ENCODE measurements at places on chromosomes 2 and 18.

DNA sequence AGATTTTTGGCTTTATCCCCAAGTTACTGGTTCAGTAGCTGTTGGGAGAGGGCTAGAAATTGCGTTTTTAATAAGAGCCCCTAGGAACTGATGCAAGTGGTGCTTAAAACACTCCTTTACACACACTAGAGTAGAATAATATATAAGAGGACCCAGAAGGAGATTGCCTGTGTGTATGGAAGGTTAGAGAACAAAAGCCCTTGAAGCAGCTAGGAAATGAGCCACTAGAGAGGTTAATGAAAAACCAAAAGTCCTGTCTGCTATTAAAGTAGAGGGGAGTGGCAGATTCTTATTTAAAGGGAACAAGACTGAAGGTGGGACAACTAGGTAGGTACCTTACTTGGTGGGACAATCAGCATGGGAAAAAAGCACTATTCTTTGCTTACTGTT is 14.4 kb upstream of the SLC39A10 start:
- no peak for DNase-seq

GRCh38 chr2:224208443-224208842 is 169.4 kb upstream of the SERPINE2 start:
- no peak for DNase-seq

DNA sequence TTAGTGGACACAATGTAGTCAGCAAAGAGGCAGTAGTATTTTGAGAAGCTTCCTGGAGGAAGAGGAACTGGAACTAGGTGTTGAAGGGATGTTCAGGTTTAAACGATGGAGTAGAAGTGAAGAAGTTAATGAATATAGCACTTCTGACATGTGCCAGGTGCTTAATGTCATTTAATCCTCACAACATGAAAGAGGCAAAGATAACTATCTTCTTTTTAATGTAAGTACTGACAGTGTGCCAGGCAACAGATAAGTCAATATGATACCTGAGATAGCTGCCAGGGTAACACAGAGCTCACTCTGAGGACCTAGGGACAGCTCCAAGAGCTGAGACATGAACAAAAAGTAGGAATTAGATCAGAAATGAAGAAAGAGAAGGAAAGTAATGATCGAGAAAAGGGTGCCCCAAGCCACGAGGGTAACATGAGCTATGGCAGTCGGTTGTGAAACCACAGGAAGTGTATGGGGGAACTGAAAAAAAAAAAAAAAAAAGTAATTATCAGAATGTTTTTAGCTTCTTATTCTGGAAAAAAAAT is 140.7 kb downstream of the RNF144A start:
- no peak for DNase-seq

- DNase-seq, result no peak
Measured at GRCh38 chr18:34085140-34085739, 139.5 kb downstream of the NOL4 start.

GRCh38 chr2:42216694-42217093 is 47.5 kb downstream of the EML4 start:
- DNase-seq, result peak; percentile 6

GRCh38 chr18:45326505-45326904 is 288.8 kb upstream of the SLC14A2 start:
- no peak for DNase-seq

DNA sequence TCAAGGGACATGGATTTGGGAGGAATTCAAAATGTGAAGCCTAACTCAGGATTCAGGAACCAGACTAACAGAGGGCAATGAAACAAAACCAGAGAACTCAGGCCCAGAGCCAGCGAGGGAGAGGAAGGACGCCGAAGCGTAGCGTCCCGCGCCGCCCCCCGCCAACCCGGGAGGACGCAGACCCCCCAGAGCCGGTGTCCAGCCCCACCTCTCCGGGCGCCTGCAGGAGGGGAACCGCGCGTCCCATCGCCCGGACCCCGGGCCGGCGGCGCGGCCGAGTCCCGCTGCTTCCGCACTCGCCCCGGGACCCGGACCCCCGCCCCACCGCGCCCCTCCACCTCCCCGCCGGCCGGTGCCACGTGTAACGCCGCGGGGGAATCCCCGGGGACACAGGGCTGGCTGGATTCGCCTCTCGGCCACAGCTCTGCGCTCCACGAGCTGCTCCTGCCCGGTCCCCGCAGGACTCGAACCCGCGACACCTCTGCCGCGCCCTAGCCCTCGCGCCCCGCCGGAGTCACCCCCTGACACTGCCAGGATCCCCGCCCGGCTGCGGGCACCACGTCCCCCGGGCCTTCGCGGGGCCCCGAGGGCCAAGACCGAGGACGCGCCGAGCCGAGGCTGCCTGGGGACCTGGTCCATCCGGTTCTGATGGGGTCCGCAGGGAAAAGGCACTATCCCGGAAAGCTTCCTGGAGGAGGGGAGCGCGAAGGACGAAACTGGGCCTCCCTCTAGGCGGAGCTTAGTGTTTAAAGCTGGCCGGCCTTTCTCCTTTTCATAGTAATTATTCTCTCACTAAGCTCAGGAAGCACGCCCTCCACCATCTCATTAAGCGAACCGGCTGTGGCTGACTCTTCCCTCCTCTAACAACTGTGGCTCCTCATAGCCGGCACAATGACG is 40.4 kb upstream of the FAM124B start:
- no peak for DNase-seq

DNA sequence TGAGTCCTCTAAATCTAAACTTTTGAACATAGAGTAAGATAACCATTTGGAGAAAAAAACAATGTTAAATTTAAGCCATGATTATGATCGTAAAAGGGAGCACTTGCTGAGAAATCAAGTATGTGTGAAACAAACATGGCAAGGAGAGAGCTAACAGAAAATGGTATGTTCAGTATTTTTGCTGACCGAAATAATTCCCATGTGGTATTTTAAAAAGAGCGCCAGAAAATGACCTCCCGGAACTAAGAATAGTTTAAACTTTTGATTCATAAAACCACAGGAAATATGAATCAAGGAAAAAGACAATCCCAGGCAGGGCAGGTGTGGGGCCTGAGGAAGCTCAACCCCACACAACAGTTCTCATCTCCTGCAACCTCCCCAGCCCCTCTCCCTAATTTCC is 74.2 kb downstream of the DOCK10 start:
- DNase-seq, result no peak

Measured in mammary epithelial cell (primary cell).